Cardiac muscle cell (in vitro differentiated cells and primary cell): ENCODE measurements at places on chromosomes 2 and 18. TPM values are rescaled to one million over a fixed set of nuclear protein-coding genes. Genes with fewer than 3 reads are reported as not detected.
A peak's percentile ranks its signal among the peaks of the same experiment; 100 is the strongest.

RIT2 gene
- total RNA-seq = not detected in 2 replicates

GRCh38 chr18:21900605-21901352, 160.2 kb downstream of the MIB1 start:
- DNase-seq = no peak
- H3K4me1 ChIP-seq = peaks cover 9% of the 10 kb centered on the region
- no peaks in the 10 kb centered on the region for H3K36me3 ChIP-seq
- no peak overlapping the region for H3K4me3 ChIP-seq

GRCh38 chr18:8912348-8913326, 189.9 kb upstream of the NDUFV2 start:
- no peak for DNase-seq
- H3K27me3 ChIP-seq = no peaks in the 10 kb centered on the region
- H3K27ac ChIP-seq = no peak overlapping the region
- no peak overlapping the region for H3K4me3 ChIP-seq

ZNF804A gene
- 0.25 TPM in 1 of 2 replicates, not detected in the other for total RNA-seq

DNA sequence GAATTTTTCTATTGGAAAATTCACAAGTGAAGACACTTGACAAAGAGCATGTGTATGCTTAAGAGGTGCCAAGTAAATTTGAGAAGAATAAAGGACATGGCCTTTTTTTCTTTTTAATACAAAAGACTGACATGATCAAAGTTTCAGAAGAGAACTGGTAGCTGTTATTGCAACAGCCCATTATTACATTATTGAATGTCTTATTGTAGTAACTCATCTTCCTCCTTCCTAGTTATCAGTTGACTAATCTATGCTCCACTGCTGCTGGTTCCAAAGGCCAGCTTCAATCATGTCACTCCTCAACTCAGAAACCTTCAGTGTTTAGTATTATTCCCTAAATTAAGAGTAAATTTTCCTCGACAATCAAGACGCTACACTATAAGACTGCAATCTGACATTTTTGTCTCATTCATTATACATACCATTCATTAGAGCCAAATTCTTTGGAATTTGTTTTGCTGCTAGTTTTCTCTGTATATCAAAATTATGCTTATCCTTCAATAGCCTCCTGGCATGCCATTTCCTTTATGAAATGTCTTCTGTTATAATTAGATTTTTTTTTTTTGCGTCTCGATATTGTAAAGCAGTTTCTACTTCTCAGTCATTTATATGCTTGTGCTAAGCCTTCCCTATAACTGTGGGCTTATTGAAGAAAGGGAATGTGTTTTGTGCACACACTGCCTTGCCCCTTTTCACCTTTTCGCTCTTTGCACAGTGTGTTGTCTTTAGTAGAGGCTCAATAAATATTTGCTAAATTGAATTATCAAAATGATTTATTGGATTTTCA, 27.9 kb downstream of the ITGA4 start:
- no peaks in the 10 kb centered on the region for H3K27me3 ChIP-seq
- no peaks in the 10 kb centered on the region for H3K36me3 ChIP-seq
- peaks cover 4% of the 10 kb centered on the region for H3K4me1 ChIP-seq
- H3K4me3 ChIP-seq = no peak overlapping the region

ZNF521 gene
- 152 and 442 TPM in 2 replicates for total RNA-seq

GRCh38 chr2:192413812-192414681, 219.3 kb upstream of the TMEFF2 start:
- H3K36me3 ChIP-seq = no peaks in the 10 kb centered on the region
- no peak for DNase-seq
- no peak overlapping the region for H3K27ac ChIP-seq
- H3K27me3 ChIP-seq = no peaks in the 10 kb centered on the region

GRCh38 chr18:26685438-26686157, 137.2 kb upstream of the KCTD1 start:
- H3K36me3 ChIP-seq = no peaks in the 10 kb centered on the region
- H3K27me3 ChIP-seq = no peaks in the 10 kb centered on the region
- H3K27ac ChIP-seq = peak overlapping the region; percentile 56
- no peak overlapping the region for H3K4me3 ChIP-seq
- no peak for DNase-seq
- peaks cover 10% of the 10 kb centered on the region for H3K4me1 ChIP-seq

ST8SIA3 gene
- total RNA-seq = 0.07 TPM in 1 of 2 replicates, not detected in the other

LGALSL gene
- 12.8 and 15.8 TPM in 2 replicates for total RNA-seq

KCNG2 gene
- not detected in 2 replicates for total RNA-seq

NOTO gene
- total RNA-seq = not detected in 2 replicates
